ENCODE measurements at places on chromosomes 13 and 19. TPM values are rescaled to one million over a fixed set of nuclear protein-coding genes. Genes with fewer than 3 reads are reported as not detected.

Gene IRGC
- not detected for total RNA-seq

Gene PSG1
- total RNA-seq = not detected

Gene SETDB2
- 20.1 TPM for total RNA-seq

Gene KISS1R
- total RNA-seq = 2.3 TPM

Gene AP1M2
- total RNA-seq = 2.1 TPM
